NCI-H460 (cell line): ENCODE measurements at places on chromosomes 1 and 21. TPM values are rescaled to one million over a fixed set of nuclear protein-coding genes. Genes with fewer than 3 reads are reported as not detected.

AMY1B gene
- not detected in 2 replicates for total RNA-seq

SHCBP1L gene
- not detected in 2 replicates for total RNA-seq

PLA2G2A gene
- total RNA-seq: not detected in 2 replicates

NTRK1 gene
- 5.5 and 6.0 TPM in 2 replicates for total RNA-seq

HRNR gene
- total RNA-seq: not detected in 2 replicates

KANK4 gene
- total RNA-seq: 0.07 TPM in 1 of 2 replicates, not detected in the other

CFHR4 gene
- not detected in 2 replicates for total RNA-seq

TGFB2 gene
- 46.5 and 52.7 TPM in 2 replicates for total RNA-seq

SAMSN1 gene
- total RNA-seq: not detected in 2 replicates

- DNase-seq: no peak
Measured at GRCh38 chr1:25713961-25714360, 86.0 kb upstream of the SELENON start.

- DNase-seq: no peak
Measured at GRCh38 chr1:147493349-147493748, 48.0 kb upstream of the BCL9 start.

DNA sequence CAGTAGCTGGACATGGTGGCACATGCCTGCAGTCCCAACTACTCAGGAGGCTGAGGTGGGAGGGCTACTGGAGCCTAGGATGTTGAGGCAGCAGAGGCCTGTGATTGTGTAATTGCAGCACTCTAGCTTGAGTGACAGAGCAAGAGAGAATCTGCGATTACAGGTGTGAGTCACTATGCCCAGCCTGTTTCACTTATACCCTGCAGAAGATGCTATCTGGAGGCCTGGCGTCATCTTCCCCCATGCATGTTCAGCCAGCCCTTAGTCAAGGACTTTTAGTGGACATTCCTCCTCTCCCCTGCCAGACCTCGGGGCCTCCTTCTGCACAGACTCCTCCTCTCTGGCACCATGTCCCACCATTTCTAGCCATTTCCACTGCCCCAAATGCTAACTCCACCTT lies 36.3 kb upstream of the RCC2 start:
- DNase-seq: no peak

- DNase-seq: no peak
Measured at GRCh38 chr1:65412256-65412983, 8.0 kb upstream of the LEPR start.

DNA sequence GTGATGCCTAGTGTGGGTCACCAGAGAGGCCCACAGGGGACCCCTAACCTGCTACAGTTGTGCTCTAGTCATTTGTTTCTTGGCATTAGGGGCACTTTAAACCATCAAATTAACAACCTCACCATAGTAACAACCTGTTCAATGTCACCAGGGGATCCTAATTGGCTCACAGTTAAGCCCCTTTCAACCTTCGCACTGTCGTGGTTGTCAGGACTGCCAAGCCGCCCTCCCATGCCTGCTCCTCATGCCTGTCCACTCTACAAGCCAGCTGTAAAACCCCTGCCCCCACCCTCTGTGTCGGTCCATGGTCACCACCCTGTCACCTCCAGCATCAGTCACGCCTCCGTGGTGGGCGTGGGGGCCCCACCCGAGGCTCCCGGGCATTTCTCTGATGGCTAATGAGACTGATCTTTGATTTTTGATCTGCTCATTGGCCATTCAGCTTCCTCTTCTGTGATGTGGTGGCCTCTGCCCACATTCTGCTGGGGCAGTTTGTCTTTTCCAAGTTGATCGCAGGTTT lies 96.6 kb downstream of the WDR4 start:
- DNase-seq: no peak

GRCh38 chr1:172512591-172512990 lies 20.4 kb upstream of the SUCO start:
- DNase-seq: no peak

- no peak for DNase-seq
Measured at GRCh38 chr21:42627527-42628289, 25.7 kb upstream of the PDE9A start.

DNA sequence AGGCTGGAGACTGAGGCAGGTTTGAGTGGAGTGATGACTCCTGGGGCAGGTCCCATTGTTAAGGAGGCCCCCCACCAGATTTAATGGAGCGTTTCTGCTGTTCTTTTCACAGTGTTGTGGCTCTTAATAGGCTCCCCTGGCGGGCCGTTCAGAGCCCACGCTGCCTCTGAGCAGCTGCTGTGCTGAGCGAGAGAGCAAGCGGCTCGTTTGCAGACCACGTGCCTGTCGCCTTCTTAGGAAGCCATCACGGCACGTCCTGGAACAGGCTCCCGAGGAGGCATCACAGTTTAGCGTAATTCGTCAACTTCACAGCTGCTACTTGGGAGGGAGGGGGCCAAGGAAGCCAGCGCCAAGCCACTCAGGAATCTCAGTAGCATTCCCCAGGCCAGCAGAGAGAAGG lies 70.5 kb upstream of the CTTNBP2NL start:
- DNase-seq: no peak

DNA sequence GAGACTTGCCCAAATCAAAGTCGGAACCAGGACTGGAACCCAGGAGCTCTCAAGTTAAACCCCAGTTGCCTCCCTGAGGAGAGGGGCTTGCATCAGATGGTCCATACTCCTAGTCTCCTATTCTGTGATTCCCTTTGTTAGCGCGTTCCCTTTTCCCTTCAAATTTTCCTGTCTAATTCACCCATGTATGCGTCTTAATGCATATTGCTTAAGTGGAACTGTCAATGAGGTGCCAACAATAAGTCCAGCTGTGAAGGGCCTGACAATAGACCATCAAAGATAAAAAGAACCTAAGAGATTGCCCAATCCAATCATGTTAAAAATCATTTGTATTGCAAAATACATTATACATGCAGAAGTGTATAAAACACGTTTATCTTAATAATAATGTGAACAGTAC lies 634 bp upstream of the SPATA6 start:
- DNase-seq: no peak

GRCh38 chr1:59747420-59748024 lies 67.2 kb upstream of the HOOK1 start:
- DNase-seq: no peak

GRCh38 chr1:58864654-58865053 lies 80.8 kb upstream of the JUN start:
- no peak for DNase-seq

- no peak for DNase-seq
Measured at GRCh38 chr1:109749221-109749620, 8.4 kb upstream of the GSTM3 start.

GRCh38 chr1:173206816-173207568 lies at the start of gene TNFSF4:
Gene TNFSF4 (minus strand): TSS chr1:173207331. CDS start chr1:173207176, 155 bp downstream.
- DNase-seq: no peak

DNA sequence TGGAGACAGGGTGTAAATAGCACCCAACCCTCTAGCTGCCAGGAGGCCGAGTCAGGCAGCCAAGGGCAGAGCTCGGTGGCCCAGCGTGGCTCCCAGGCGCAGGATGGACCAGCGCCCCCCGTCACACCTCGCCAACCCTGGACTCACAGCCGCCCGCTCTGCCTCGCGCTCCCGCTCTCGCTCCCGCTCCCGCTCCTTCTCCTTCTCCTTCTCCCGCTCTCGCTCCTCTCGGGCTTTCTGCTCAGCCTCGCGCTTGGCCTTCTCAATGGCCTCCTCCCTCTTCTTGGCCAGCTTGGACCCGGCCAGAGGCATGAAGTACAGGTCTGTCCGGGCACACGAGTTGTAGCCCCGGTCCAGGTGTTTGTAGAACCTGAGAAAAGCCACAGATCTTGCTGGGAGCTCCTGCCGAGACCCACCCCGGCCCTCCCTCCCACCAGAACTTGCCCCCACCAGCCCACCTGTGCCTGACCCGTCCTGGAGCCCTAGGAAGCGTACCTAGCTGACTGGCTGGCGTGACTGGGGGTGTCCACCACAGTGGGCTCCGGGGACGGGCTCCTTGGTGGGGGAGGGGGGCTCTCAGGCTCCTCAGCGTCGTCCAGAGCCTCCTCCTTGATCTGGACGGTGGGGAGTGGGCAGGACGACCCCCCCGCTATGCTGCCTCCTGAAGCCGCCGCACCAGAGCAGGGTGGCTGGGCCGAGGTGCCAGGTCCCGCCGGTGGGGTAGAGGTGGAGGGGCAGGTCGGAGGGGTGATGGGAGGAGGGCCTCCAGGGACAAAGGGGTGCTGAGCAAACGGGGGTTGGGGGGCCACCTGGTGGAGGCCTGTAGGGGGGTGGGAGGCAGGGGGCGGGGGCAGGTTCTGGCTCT lies 41.9 kb downstream of the SLC45A1 start:
- no peak for DNase-seq

GRCh38 chr1:87305762-87306161 lies 22.9 kb upstream of the LMO4 start:
- no peak for DNase-seq

GRCh38 chr1:40781608-40781971 lies 2.0 kb upstream of the KCNQ4 start:
- DNase-seq: no peak

DNA sequence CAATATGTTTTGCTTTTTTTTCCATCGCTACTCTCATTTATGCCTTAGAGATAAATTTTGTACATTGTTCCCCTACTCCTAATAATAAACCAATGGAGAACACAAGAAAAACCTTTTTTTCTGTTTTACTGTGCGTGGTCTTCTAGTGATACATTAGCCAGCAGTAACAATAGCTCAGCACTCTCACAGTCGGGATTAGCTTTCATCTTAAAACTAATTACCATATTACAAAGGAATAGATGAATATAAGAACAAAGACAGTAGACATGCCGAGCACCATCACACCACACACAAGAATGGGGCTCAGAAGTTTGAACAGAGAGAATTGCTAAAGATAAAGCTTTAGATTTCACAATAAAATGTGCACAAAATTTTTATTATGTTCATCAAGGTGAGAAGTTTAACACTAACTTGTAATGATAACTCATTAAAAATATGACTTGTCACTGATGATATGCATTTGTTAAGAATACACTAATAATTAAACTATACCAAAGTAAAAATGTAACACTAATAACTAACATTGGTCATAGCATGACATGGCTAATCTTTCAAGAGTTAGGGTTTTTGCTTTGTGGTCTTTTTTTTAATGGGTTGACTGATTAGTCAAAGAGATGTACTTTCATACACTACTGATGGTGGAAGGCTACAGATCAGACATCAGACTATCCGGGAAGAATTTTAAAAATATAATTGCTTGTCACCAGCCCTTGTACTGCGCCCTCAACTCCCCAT lies 61.8 kb downstream of the EXTL2 start:
- DNase-seq: no peak

- no peak for DNase-seq
Measured at GRCh38 chr1:67759692-67760029, 73.6 kb downstream of the GNG12 start.

GRCh38 chr21:33781121-33781520 lies 134.5 kb downstream of the ATP5PO start:
- no peak for DNase-seq

- no peak for DNase-seq
Measured at GRCh38 chr1:48006264-48006663, 9.1 kb upstream of the TRABD2B start.

DNA sequence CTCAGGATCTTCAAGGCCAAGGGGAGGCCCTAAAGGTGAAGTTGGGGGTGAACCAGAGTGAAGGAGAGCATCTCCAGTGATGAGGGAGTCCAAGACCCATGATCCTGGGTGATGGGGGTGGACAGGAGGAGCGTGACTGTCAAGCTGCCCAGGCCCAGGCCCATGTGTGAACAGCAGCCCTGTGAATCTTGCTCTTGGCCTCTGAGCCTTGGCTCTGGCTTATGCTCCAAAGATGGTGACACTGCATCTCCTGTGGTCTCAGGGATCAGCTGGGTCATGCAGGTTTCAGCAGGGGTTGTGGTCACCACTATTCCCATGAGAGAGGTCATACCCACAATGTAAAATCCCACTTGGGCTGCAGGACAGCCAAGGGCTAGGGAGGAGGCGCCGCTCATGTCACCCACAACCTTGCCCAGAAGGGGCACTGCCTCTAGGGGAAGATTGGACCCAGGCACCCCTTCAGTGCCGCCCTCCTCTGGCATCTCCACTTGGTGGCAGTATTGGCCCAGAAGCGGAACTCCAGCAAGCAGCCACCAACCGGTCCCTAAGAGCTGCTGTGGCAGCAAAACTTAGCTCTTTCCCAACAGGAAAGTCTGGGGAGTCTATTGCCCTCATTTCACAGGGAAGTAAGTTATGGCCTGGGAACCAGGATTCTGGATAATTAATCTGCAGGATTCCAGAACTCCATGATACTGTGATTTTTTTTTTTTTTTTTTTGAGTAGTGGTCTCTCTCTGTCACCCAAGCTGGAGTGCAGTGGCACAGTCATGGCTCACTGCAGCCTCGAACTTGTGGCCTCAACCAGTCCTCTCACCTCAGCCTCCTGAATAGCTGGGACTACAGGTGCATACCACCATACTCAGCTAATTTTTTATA lies 7.5 kb upstream of the WNT3A start:
- DNase-seq: peak; percentile 84

- peak; percentile 33 for DNase-seq
Measured at GRCh38 chr21:46325073-46325912, 1.3 kb downstream of the PCNT start.
